ENCODE measurements at places on chromosomes 4 and X.

- no peak for DNase-seq
Measured at GRCh38 chrX:124232523-124233201, 99.8 kb upstream of the TEX13D start.

- DNase-seq, result no peak
Measured at GRCh38 chrX:77977518-77977917, 8.1 kb upstream of the PGAM4 start.

GRCh38 chrX:108582151-108582550 lies 142.5 kb downstream of the COL4A5 start:
- no peak for DNase-seq

DNA sequence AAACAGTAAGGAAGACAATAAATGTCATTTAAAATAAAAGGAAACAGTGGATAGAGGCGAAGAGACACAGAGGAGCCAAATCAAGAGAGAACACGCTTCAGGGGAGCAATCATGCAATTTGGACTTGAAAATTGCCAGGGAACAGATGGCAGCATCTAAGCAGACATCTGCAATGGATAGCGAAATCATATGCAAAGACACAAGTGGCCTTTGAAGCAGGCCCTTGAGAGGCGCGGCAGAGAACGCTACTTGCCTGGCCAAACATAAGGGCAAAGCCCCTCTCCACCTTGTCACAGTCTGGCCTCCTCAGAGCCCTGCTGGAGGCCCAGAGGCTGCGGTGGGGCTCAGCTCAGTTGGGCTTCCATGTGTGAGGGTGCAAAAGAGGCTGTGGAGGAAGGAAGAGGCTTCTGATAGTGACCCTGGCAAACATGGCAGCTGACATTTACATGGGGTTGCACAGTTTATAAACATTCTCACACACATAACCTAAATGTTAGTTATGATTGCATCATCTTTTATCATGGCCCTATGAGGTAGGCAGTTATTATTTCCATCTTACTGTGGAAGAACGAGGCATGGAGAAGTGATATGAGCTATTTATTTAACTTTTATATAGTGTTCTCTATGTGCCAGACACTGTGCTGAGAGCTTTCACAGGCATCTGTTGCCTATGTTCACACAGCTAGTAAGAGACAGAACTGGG lies 18.3 kb downstream of the ADGRG4 start:
- DNase-seq, result no peak

DNA sequence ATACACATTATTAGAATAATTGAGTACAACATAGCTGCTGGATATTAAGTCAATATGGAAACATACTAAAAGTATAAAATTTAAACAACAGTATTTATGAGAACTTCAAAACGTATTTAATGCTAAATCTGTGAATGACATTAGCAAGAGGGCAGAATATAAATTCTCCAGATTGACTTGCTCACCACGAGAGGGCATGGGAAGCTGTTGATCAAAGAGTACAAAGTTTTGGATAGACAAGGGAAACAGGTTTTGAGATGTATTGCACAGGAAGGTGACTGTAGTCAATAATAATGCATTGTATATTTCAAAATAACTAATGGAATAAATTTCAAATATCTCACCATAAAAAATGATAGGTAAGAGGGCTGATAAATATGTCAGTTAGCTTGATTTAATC lies 768.2 kb downstream of the CENPC start:
- no peak for DNase-seq

GRCh38 chrX:24395775-24396174 lies 35.3 kb downstream of the SUPT20HL1 start:
- peak; percentile 62 for DNase-seq
